T-helper 17 cell (primary cell): ENCODE measurements at places on chromosomes 1 and 21.

- no peak for DNase-seq
Observed at GRCh38 chr1:159581422-159581821, 6.2 kb upstream of the APCS start.

GRCh38 chr1:212459656-212460055 is 26.9 kb downstream of the NENF start:
- DNase-seq: no peak

- DNase-seq: no peak
Observed at GRCh38 chr1:222592171-222592570, 2.4 kb upstream of the TAF1A start.

GRCh38 chr1:90717665-90718410 is 736 bp upstream of the BARHL2 start:
- no peak for DNase-seq
